BJ (cell line): ENCODE measurements at places on chromosomes 3 and 15.
A peak's percentile ranks its signal among the peaks of the same experiment; 100 is the strongest.

DNA sequence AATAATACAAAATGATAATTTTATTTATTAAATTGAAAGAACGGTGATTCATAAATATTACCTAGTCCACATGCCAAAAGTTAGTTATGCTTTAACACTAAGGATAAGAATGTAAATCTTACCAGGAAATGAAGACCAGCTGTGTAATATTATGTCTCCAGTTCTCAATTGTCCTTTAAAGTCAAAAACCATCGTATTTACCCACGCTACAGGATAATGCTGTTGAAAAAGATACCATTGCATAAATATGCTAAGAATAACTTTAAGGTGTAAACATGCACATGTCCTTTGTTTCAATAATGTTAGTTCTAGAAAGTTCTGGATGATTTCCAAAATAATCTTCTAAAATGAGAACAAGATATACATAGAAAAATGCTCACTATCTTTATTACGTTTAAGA is 103.5 kb downstream of the FAIM start:
- DNase-seq: no peak

DNA sequence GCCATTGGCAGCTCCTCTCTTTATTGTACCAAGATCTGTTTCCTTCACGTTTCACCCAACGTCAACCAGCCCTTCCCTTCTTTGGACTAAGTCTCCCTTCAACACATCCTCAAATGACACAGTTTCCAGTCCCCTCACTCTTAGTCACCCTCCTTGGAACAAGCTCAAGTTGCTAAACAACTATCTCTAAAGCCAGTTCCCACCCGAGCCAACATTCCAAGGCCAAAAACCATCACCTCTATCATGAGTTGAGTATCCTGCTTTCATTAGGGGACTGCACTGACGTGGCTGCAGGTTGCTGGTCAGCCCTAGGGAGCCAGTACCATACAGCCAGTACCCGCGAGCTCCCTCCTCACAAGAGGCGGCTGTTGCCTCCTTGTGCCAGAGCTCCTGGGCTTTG is 73.8 kb downstream of the LIPC start:
- no peak for DNase-seq

- DNase-seq: peak; percentile 52
Measured at GRCh38 chr3:53804697-53805462, 41.3 kb downstream of the CHDH start.

GRCh38 chr3:188218603-188219002 is 64.6 kb downstream of the LPP start:
- DNase-seq: no peak

- no peak for DNase-seq
Measured at GRCh38 chr15:80527961-80528360, 123.8 kb downstream of the ARNT2 start.

- no peak for DNase-seq
Measured at GRCh38 chr3:58353722-58354553, 21.2 kb downstream of the PXK start.

GRCh38 chr3:24174614-24175013 is 229.5 kb downstream of the NR1D2 start:
- DNase-seq: no peak

- DNase-seq: peak; percentile 46
Measured at GRCh38 chr3:155323063-155323666, 29.7 kb upstream of the STRIT1 start.

DNA sequence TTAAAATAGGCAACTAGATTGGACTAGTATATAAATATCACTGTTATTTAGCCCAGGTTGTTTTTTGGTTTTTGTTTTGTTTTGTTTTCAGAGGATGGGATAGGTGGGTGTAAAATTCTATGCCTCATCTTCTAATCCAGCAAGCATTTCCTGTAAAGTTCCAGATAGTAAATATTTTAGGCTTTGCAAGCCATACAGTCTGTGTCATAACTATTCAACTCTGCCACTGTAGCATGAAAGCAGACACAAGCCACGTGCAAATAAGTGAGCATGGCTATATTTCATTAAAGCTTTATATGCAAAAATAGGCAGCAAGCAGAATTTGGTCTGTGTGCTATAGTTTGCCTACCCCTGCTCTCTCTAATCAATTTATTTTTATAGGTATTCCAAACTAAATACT is 657.3 kb upstream of the TGFBR2 start:
- no peak for DNase-seq

GRCh38 chr15:58852347-58852746 is 81.1 kb downstream of the SLTM start:
- no peak for DNase-seq

DNA sequence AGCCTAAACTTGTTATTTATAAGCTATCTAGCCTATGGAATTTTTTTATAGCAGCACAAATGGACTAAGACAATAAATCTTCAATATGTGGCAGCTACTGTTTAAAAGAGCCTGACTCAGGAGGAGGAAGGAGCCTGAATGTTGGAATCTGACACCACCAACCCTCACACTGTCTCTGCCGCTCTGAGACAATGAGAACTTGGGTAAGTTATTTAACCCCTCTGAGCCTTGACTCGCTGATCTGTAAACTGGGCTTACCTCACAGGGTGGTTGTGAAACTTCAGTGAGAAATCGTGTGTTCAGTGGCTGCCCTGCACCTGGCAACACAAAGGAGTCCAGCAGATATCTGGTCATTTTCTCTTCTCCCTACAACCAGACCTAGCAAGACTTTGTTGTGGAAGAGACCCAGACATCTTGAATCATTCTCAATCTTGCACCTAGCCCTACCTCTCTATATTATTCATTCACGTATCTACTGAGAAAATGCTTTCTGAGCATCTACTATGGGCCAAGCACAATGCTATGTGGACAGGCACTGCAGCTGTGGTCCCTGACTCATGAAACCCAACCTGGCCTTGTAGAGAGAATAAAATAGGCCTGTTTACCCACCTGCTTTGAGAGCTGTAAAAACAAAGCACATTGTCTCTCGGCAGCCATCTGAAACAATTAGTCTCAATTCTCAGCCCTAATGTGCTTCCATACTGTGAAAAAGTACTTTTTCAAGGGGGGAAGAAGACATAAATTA is 81.9 kb upstream of the SLC25A36 start:
- DNase-seq: no peak
